ENCODE measurements at places on chromosomes 16 and 17. TPM values are rescaled to one million over a fixed set of nuclear protein-coding genes. Genes with fewer than 3 reads are reported as not detected.

Gene LAT
- total RNA-seq, result 159 TPM

Gene HS3ST3A1
- 0.12 TPM for total RNA-seq

Gene KRTAP4-5
- total RNA-seq, result not detected

Gene HS3ST4
- not detected for total RNA-seq

Gene HSD11B2
- 3.1 TPM for total RNA-seq

Gene NEUROD2
- total RNA-seq, result not detected

Gene GCGR
- total RNA-seq, result not detected

Gene SEZ6
- total RNA-seq, result not detected

Gene AIPL1
- total RNA-seq, result not detected

Gene CHST5
- total RNA-seq, result not detected

Gene ASPA
- not detected for total RNA-seq

Gene CCL23
- not detected for total RNA-seq

Gene NEK8
- total RNA-seq, result 5.6 TPM

Gene TPSB2
- not detected for total RNA-seq

Gene SMTNL2
- total RNA-seq, result not detected

Gene CD300LG
- total RNA-seq, result not detected

Gene HOXB13
- total RNA-seq, result not detected

Gene CACNG4
- total RNA-seq, result not detected

Gene SYT17
- 0.14 TPM for total RNA-seq

Gene TMC5
- not detected for total RNA-seq

Gene ZNF205
- total RNA-seq, result 0.36 TPM

Gene ZG16
- not detected for total RNA-seq

Gene STAC2
- total RNA-seq, result 0.14 TPM

Gene ANKRD40CL
- not detected for total RNA-seq

Gene DHRS7C
- not detected for total RNA-seq

Gene SULT1A3
- 9.6 TPM for total RNA-seq

Gene PLXDC1
- total RNA-seq, result 0.54 TPM

Gene MYH2
- total RNA-seq, result not detected

Gene ULK2
- total RNA-seq, result 4.9 TPM

Gene ZNF385C
- total RNA-seq, result 0.92 TPM

Gene STXBP4
- total RNA-seq, result 7.6 TPM

Gene MT1H
- total RNA-seq, result 3.3 TPM

Gene OTOP3
- not detected for total RNA-seq

Gene SYNGR3
- 2.0 TPM for total RNA-seq

Gene SCGB1C2
- total RNA-seq, result not detected

Gene RNF112
- total RNA-seq, result 0.10 TPM

Gene BCAS3
- total RNA-seq, result 4.9 TPM

Gene VPS35
- 103 TPM for total RNA-seq

Gene CCDC200
- total RNA-seq, result not detected

Gene PIK3R5
- 27.9 TPM for total RNA-seq

Gene MYL11
- total RNA-seq, result 1.2 TPM

Gene NAGS
- total RNA-seq, result 0.82 TPM

Gene MYO1D
- 7.8 TPM for total RNA-seq

Gene NPIPA8
- total RNA-seq, result 9.2 TPM

Gene WNT3
- 0.08 TPM for total RNA-seq

Gene HBA2
- total RNA-seq, result not detected

Gene KRT39
- not detected for total RNA-seq

Gene HIGD1B
- total RNA-seq, result not detected

Gene ABCA6
- 0.10 TPM for total RNA-seq

Gene CSH2
- total RNA-seq, result not detected

Gene TEX14
- 0.14 TPM for total RNA-seq

Gene PIGW
- 32.5 TPM for total RNA-seq

Gene VASN
- not detected for total RNA-seq

All from activated naive CD8-positive, alpha-beta T cell treated with anti-CD3 and anti-CD28 coated beads for 36 hours (primary cell).